ENCODE measurements at places on chromosomes 1 and 21. TPM values are rescaled to one million over a fixed set of nuclear protein-coding genes. Genes with fewer than 3 reads are reported as not detected.
A peak's percentile ranks its signal among the peaks of the same experiment; 100 is the strongest.

The HMGCL gene
- 24.2 TPM for total RNA-seq

The HPCA gene
- not detected for total RNA-seq

The GJC2 gene
- 1.2 TPM for total RNA-seq

The LRRN2 gene
- not detected for total RNA-seq

The GUK1 gene
- 237 TPM for total RNA-seq

The LIX1L gene
- total RNA-seq = 55.6 TPM

The PYHIN1 gene
- total RNA-seq = not detected

The CCDC190 gene
- 9.0 TPM for total RNA-seq

The NMNAT2 gene
- 0.38 TPM for total RNA-seq

DNA sequence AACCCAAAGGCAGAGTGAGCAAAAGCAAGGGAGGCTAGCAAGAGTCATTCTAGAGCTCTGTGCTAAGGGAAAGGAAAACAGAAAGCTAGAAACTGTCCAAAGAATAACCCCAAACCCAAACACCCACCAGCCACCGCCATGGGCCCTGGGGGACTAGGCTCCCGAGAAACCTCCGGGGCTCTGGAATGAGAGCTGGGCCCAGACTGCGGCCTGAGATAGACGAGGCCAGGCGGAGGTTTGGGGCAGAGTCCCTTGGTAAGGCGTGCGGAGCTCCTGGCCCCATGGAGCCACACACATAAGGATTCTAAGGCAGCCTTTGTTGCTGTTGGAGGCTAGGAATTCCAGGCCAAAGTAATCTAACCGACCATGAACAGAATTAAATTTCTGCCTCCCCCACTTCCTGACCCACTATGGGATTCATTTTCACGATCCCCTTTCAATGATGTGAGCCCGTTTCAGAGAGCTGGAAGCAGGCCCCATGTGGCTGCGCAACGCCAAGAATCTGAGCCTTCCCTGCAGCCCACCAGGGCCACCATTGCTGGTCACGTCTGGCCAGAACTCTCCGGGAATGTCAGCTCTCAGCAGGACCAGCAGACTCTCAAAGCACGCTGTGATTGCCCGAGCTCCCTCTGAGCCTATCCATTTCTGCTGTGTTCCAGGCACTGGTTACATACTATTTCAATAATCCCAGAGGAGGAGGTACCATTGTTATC lies 145.0 kb downstream of the TRABD2B start:
- DNase-seq = no peak

GRCh38 chr21:28624626-28625025 lies 368.1 kb downstream of the LTN1 start:
- DNase-seq = no peak

DNA sequence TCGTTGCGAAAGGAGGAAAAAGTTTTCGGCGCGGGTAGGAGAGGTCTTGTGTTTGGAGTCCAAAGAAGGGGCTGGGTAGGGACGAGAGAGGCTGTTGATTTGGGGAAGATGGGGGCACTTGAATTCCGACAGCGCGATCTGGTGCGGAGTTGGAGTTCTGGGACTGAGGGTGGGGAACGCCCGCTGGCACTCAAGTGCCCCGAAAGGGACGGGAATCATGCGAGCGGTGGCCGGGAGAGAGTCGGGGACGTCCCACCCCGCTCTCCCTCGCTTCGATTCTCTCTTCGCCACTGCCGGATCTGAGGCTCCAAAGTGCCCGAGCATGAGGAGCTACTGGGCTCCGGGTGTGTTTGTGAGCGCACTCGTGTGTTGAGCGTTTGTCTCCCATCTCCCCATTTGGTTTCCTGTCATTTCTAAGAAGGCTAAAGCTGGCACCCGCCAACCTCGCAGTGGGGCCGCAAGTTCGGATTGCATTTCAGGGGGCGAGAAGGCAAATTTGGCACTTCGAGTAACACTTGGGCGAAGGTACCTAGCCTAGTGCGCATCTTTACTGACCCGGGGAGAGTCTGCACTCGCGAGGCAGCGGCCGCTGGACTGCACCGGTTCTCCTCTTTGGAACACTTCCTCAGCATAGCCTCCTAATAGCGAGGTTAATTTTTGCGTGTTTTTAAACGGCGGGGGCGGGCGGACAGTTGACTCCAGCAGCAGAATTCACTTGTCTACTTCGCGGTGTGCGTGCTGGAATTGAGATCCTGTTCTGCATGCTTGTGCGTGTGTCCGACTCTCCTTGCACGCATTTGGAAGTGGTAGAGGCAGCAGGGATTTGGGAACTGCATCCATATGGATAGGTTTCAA lies 1.2 kb downstream of the CHRM3 start:
- DNase-seq = no peak

DNA sequence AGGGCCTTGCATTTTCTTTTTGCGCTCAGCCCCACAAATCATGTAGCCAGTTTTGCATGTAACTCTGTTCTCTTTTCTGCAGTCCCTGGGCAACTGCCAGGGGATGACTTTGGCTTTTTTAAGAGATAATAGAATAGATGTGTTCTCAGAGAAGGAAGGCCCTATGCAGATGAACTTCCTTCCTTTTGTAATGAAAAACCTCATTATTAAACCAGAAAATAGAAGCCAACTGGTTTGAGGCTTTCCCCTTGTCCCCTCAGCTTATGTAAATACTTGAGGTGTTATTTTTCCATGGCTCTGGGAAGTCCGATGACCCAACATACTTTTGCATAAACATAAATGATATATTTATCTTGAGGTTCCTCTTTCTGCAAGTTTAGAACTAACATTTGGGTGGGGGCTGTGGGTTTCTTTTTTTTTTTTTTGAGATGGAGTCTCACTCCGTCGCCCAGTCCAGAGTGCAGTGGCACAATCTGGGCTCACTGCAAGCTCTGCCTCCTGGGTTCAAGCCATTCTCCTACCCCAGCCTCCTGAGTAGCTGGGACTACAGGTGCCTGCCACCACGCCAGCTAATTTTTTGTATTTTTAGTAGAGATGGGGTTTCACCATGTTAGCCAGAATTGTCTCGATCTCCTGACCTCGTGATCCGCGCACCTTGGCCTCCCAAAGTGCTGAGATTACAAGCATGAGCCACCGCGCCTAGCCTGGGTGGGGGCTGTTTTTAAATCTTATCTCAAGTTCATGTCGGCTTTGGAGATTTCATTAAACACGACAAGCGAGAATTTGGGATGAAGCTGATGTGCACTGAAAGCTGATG lies 14.4 kb upstream of the FCRL5 start:
- DNase-seq = no peak

DNA sequence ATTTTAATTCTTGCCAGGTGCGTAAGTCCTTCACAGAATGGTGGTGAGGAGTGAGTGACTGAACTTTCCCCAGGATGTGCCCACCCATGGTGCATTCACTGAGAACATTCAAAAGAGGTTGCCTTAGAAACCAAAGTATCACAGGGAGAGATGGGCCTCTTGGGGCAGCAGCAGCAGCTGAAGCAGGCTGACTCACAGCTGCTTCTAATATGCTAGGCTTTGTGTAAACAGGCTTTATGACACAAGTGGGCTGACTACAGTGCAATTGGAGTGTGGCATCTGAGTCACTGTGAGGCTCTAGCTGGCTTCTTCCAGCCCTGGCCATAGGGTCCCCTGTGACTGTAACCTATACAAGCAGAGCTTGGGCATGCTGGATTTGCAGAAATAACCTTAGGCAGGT lies 12.6 kb downstream of the PIGP start:
- DNase-seq = peak; percentile 77

DNA sequence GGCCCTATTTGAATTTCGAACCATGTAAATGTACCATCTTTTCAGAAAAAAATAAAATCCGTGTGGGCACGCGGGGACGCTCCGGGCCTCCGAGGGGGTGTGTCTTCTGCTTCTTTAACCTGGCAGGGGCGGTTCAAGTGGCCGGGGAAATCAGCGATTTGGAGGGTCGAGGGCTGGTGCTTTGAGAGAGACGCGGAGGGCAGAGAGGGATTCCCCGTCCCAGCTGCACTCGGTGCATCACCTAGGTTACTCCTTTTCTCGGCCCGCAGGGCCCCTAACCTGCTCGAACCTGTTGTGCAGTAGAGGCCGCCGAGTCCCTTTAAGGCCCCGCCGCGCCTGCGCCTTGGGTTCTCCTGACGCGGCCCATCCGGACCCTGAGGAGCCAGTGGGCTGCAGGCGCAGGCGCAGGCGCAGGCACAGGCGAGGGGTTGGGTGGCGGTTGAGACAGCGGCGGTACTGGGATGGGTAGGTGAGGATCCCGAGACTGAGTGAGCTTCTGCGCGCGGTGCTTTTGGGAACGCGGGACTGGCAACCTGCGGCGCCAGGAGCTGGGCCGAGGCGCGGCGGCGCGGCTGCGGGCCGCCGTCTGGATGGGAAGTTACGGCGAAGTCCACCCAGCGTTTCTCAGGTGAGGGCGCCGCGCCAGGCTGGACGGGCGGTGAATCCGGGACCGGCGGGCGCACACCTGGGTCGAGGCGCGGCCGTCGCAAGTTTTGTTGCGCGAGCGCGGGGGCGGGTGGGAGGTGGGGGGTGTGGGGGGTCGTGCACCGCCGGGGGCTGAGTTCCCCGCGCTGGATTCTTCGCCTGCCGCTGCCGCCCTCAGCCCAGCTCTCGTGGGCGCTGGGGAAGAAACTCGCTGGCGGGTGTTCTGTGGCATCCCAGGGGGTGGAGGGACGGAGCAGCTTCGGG lies at the start of gene NBPF3:
NBPF3 (plus strand) TSS at position 417 of the 909 bp plus-strand sequence. CDS start 4,950 bp downstream, outside the sequence.
- DNase-seq = peak; percentile 89

DNA sequence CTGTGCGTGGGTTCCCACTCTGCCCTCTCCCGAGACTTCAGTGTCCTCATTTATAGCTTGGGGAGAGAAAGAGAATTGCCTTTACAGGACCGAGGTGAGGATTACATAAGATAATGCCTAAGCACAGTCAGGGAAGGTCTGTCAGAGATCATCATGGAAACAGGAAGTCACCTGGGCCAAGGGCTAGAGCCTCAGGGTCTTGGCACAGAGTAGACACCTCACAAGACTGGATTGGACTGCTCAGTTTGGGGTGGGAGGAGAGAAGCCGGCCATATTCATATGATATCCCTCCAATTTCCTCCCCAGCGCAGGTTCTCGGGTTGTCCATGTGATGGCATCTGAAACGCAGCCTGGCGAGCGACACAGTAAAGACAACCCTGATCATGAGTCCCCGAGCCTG lies 3.8 kb downstream of the CNR2 start:
- no peak for DNase-seq

GRCh38 chr21:34722684-34723300 lies 54.0 kb downstream of the CLIC6 start:
- DNase-seq = no peak
